ENCODE measurements at places on chromosomes 3 and 15.

- DNase-seq, result no peak
These were observed 5.3 kb downstream of the INAFM2 start for GRCh38 chr15:40328751-40329150.

- DNase-seq, result no peak
These were observed 247.8 kb downstream of the ALCAM start for GRCh38 chr3:105614288-105615030.

DNA sequence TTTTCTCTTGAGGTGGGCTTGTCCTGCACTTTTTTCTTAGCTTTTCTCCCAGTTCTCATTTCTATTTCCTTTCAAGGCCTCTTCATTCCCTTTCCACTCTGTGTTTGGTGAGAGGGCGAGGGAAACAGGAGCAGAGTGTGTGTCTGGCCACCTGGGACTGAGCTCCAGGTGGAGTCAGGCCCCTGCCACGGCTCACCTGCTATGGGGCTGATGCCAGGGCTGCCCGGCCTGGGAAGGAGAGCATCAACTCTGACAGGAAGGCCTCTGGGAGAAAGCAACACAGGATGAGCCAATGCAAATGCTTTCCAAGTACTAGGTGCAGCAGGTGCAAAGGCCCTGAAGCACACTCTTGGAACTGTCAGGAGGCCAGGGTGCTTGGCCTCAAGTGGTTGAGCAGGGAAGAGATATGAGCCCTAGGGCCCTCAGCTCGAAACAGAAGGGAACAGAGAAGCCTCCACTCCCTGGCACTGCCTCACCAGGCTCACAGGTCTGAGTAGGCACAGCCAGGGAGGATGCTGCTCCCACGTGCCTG is 27.3 kb upstream of the DUSP7 start:
- no peak for DNase-seq

GRCh38 chr15:98779463-98780071 is 131.2 kb downstream of the IGF1R start:
- DNase-seq, result peak; percentile 74

- no peak for DNase-seq
These were observed 517.1 kb downstream of the ROBO1 start for GRCh38 chr3:79250746-79251145.

DNA sequence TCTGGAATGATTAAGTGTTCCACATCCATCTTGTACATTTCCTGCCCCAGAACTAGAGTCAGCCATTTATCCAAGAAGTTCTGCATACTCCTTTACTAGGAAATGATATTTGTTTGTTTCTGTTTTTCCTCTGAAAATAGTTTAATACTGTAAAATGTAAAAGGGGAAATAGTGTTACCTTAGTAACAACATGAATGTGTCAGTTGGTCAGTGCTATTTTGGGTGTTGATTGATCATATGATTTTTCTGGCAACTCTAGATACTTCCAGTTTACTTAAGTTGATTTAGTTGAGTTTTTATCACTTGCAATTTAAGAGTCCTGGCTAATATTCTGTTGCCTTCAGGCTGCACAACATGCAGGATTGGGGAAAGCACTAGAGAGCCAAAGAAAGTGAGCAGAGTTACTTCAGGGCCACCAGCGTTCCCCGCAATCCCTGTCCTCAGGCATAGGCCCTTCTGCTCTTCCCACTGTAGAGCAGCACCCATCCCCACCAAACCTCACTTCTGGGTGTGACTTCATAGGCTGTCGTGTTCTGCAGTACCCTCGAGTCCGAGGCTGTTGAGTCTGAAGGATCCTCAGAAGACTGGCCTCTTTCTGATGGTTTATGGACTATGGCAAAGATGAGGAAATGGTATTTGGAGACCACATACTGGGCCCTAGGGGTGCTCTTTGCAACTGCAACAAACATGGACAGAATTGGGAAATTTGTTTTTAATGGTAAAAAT is 69.0 kb downstream of the CHD2 start:
- no peak for DNase-seq

DNA sequence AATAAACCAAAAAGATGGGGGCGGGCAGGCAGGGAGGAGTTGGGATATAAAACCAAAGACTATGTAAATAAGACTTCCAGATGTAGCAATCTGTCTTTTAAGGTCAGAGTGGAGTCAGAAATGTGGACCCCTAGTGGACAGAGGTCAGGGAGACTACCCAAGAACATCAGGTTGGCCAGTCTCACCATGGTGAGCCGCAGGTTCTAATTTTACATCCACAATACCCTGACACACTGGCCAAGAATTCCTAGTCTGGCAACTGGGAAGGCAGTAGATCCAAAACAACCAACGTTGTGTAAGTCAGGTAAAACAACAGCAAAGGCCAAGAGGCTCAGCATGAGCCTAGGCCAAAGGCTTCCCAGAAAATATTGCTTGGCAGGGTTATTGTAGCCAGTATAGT is 203.4 kb downstream of the FOXP1 start:
- DNase-seq, result no peak

GRCh38 chr3:65914740-65915367 is 123.9 kb downstream of the MAGI1 start:
- DNase-seq, result no peak

- no peak for DNase-seq
These were observed 15.5 kb upstream of the PCSK6 start for GRCh38 chr15:101504866-101505609.

GRCh38 chr15:57862761-57863160 is 156.2 kb downstream of the POLR2M start:
- no peak for DNase-seq

GRCh38 chr3:126679318-126679751 is 24.4 kb upstream of the TXNRD3 start:
- DNase-seq, result peak; percentile 96

DNA sequence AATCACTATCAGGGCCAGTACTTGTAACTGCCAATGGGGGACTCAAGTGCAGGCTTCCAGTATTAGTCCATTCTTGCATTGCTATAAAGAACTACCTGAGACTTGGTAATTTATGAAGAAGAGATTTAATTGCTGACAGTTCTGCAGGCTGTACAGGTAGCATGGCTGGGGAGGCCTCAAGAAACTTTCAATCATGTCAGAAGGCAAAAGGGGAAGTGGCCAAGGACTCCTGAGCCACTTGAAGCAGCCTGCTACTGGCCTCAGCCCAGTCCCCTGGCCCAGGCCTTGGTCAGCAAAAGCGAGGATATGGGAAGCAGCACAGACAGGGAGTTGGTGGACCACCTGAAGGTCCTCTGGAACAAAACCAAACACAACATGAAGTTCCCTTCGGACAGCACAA is 29.2 kb upstream of the OR5K1 start:
- DNase-seq, result no peak

GRCh38 chr15:89472785-89473256 is 23.6 kb downstream of the RHCG start:
- DNase-seq, result peak; percentile 86

DNA sequence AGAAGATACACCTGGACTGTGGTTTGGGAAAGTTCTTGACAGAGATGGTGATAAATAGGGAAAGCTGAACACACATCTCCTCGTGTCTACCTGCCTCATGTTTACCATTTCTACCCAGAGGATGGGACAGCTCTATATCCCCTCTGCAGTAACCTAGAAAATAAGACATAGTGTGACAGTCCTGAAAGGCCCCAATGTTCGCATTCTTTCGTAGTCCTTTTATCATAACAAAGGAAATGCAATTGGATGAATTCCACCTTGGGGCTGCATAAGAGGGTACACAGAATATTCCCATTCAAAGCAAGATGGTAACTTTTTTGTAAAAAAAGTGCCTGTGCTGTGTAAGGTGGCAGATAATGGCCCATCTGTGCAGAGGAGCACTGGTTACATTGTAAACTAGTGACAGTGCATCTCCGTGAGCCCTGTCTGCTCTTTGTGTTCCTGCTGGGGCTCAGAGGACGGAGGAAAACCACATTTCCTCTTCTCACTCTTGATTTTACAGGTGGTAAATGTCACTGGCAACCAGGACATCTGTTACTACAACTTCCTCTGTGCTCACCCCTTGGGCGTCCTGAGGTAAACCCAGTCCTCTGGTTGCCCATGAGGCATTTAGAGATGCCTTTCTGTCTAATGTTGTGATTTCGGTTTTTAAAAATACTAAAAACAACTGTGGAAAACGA is 74.3 kb downstream of the SIDT1 start:
- DNase-seq, result no peak

DNA sequence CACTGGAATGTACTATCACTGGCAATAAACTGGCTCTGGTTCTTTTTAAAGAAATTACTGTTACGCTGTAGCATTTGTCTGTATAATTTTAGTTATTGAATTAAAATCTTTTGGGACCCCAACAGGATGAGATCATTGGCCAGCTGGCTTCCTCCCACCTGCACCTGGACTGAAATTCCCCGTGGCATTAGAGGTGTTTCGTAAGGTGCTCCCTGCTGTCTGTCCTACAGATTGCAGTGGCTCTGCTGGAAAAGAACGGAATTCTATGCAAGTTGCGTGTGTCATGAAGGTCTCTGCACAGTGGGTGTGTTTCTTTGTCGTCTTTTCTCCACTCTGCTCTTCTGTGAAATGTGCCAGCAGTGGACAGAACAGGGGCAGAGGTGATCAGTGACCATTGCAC is 383.4 kb downstream of the PTPRG start:
- no peak for DNase-seq

DNA sequence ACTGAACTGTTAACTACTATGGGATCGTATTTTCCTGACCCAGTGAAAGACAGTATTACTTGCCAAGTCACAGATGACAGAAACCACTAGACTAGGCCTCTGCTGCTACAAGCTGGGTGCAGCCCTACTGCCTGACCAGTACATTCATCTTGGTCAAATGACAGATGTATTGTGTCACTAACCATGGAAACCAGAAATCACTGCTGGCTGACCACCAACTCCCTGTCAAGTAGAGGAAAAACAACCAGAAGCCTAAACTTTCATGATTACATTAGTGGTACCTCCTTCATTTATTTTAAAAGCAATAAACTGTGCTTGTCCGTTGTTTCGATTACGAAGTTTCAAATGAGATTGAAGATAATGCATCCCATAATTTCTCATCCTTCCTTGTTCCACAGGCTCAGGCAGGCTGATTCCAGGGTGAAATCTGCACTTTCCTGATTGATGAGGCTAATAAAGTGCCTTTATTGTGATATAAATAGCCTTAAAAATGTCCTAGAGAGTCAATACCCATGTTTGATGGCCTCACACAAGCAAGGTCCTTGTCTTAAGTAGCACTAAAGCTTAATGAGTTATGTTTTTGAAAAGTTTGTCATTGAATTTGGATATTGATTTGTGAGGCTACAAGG is 309.7 kb downstream of the LSAMP start:
- DNase-seq, result no peak

GRCh38 chr3:20069178-20069532 is 28.9 kb downstream of the KAT2B start:
- DNase-seq, result no peak

GRCh38 chr3:113254171-113254947 is 43.0 kb downstream of the BOC start:
- no peak for DNase-seq

DNA sequence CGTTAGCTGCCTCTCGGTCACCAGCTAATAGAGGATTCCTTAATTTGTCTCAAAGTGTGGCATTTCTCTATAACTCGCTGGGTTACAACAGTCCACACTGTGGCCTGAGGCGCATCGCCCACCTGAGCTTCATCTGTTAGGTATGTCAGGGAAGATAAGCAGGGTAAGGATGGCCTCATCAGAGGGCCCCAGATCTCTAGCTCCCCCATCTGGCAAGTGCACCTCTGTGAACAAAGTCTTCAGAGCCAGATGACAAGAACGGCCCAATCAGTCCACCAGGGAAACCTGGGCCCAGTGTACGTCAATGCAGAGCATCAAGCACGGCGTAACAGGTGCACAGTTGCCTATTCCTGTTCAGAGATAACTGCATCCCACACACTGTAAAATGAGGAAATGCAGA is 23.2 kb downstream of the FRG2C start:
- no peak for DNase-seq

DNA sequence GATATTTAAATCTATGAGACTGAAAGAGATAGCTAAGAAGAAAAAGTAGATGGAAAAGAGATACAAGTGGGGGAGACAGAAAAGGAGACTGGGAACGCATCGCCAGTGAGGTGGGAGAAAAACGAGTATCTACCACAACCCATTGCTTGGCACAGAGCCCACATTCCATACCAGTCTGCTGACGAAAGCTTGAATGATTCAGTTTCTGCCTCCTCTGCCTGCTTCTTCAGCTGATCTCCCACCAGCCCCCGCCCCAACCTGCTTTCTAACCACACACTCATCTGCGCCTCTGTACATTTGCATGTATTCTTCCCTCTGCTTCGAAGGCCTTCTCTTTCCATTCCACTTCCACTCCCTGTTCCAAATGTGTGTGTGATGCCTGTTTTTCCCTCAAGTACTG is 188.1 kb downstream of the USP13 start:
- no peak for DNase-seq

- DNase-seq, result no peak
These were observed 41.7 kb downstream of the KIF15 start for GRCh38 chr3:44803298-44803697.

- no peak for DNase-seq
These were observed 104.0 kb downstream of the VGLL4 start for GRCh38 chr3:11539677-11540076.

Data from retina (tissue), 1 donor.